Lung (tissue), 17 donors: ENCODE measurements at places on chromosomes 6 and 20. TPM values are rescaled to one million over a fixed set of nuclear protein-coding genes. Genes with fewer than 3 reads are reported as not detected.

MLIP gene
- total RNA-seq, result 0.51 TPM

- H3K27me3 ChIP-seq, result no peaks in the 10 kb centered on the region
- no peak overlapping the region for H3K4me3 ChIP-seq
Measured at GRCh38 chr6:160950507-160950906, 41.1 kb upstream of the MAP3K4 start.

- no peaks in the 10 kb centered on the region for H3K36me3 ChIP-seq
- no peak for DNase-seq
- no peak overlapping the region for H3K4me3 ChIP-seq
- no peaks in the 10 kb centered on the region for H3K27me3 ChIP-seq
- H3K27ac ChIP-seq, result no peak overlapping the region
Measured at GRCh38 chr6:55839080-55839479, 36.3 kb downstream of the BMP5 start.

DNA sequence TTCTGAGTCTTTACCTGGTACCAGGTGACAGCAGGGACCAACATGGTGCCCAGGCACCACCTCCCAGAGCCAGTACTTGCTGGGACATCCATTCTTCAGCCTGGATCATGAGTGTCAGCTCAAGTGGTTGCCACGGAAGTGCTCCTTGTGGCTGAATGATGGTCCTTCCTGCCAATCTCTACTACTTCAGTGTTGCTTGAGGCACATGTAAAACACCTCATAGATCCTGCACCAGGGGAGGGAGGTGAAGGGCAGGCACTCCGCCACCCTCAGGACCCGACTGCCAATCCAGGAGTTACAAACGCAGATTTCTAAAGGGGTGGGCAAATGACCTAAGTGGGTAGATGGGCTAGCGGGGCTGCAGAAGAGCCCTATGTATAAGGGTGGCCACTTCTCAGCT, 226.0 kb downstream of the PREX1 start:
- H3K4me3 ChIP-seq, result no peak overlapping the region
- no peak overlapping the region for H3K27ac ChIP-seq
- H3K27me3 ChIP-seq, result no peaks in the 10 kb centered on the region
- no peaks in the 10 kb centered on the region for H3K4me1 ChIP-seq
- H3K36me3 ChIP-seq, result no peaks in the 10 kb centered on the region

- H3K27me3 ChIP-seq, result no peaks in the 10 kb centered on the region
- H3K36me3 ChIP-seq, result peaks cover 23% of the 10 kb centered on the region
- H3K4me3 ChIP-seq, result no peak overlapping the region
- H3K4me1 ChIP-seq, result no peaks in the 10 kb centered on the region
- no peak for DNase-seq
Measured at GRCh38 chr20:35363190-35363589, 48.6 kb downstream of the UQCC1 start.
